ENCODE measurements at places on chromosomes 1 and 21.

DNA sequence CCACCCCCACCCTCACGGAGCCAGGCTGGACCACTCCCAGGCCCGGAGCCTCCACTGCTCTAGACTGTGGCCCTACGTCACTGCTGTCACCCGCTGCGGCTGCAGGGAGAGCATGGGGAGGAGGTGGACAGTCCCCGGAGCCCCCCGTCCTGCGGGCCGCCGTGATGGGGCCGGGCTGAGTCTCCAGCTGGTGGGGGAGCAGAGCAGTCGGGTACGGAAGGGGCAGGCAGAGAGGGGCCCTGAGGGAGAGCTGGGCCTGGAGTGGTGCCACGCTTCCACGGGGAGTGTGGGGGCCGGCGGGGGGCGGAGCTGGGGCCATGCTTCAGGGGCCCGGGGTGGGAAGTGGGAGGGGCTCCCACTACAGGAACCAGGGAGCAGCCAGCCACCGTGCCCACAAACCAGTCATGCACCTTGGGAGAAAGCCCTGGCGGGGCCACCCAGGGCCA, 98.9 kb upstream of the KCNK1 start:
- no peak for DNase-seq

DNA sequence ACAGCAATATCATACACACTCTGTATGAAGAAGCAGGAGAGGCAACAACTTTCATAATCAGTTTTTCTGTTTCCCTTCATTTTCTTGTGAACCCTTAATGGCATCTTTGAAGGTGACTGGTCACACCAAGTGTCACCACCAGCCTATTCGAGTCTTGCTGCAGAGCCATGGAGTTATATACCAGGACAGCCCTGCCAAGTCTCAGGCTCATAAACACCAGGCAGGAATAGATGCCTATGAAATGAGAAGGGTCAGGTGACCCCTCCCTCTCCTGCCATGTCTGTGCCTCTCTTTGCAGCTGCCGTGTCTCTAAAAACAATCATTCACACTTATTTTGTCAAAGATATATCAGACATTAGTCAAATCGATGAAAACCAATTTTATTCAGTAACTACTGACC, 28.0 kb downstream of the NECAP2 start:
- DNase-seq = no peak

DNA sequence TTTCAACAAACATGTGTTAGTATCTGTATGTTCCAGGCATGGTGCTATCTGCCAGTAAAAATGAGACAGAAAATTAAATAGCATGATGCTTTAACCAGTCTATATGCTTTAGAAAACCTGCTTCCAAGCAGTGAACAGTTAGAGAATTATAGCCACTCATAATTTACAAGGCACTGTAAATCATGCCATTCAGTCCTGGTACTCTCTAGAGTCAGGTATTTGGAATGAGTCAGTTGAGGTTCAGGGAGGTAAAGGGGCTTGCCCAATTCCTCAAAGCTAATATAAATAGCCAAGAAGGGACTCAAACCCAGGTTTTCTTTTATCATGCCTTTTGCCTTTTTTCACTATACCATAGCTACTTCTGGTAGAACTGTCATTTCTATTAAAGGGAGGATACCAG, 184.4 kb downstream of the NFIA start:
- no peak for DNase-seq

DNA sequence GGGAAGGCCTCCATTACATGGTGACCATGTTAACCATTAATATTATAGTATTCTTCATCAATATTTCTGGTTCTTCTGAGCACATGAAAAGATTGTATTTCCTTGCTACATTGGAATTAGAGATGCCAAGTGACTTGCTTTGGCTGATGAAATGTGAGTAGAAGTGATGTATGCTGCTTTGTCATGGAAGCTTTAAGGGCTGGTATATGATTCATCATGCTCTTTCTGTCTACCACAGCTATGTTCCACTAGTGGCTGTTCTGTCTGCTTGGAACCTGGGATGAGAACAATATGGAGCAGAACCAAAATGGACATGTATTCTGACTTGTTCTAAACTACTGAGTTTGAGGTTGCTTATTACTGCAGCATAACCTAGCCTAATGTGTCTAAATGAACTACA, 163.3 kb downstream of the TM2D1 start:
- no peak for DNase-seq

- peak; percentile 46 for DNase-seq
These were observed at the start of gene HECTD3 for GRCh38 chr1:45010855-45011811. HECTD3 (minus strand) TSS chr1:45011324; CDS start chr1:45011257, 67 bp downstream.

- no peak for DNase-seq
These were observed 88.8 kb upstream of the IPO9 start for GRCh38 chr1:201740086-201740541.

GRCh38 chr1:179933219-179933618, 21.4 kb upstream of the CEP350 start:
- no peak for DNase-seq

GRCh38 chr1:240070188-240070587, 21.5 kb upstream of the FMN2 start:
- no peak for DNase-seq

All from thoracic aorta (tissue), 2 donors.